Muscle of back (tissue), 13 donors: ENCODE measurements at places on chromosomes 7 and 10.

DNA sequence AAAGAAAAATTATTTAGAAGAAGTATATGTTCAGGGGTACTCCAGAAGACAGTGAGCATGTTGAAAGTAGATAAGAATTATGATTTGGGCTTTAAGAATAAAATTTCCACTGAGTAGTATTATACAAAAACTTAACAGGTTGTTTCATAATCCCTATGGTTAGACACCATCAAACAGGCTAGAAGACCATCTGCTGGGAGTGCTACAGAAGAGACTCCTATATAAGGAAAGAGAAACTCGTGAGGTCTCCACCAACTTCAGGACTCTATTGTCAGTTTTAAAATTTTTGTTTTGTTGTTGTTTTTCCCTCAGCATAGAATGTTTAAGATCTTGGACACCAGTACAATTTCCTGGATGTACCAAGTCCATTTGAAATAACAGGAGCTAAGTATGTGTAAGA lies 13.1 kb downstream of the DNAJC1 start:
- no peak for DNase-seq

DNA sequence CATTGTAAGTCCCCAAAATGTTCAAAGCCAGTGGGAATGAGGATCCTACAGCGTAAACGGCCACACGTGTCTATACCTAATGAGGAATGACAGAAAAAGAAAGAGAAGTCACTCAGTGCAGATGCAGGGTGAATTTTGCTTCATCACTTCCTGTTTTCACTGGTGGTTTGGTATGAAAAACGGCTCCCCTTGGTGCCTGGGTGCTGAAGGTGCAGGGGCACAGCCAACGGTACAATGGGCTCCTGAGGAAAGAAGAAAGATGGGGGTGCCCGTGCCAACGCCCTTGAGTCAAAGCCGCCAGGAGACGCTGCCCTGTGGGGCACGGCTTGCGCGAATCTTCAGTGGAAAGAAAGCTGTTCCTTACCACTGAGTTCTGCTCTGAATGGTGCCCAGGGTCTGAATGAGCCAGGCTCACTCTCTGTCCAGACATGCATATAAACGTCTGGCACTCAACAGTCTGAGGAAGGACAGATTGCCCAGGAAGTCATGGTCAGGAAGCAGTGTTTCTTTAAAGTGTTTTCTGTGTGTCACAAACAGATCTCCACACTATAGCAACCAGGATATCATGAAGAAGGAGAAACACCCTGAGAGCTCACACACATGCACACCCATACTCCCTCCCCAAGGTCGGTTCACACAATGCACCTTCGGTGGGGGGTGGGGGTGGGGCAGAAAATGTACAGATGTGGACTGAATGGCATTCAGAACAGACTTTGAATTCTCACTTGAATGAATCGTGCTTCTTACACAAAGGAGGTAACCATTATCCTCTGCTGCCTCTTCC lies 105.8 kb downstream of the ELMO1 start:
- no peak for DNase-seq

DNA sequence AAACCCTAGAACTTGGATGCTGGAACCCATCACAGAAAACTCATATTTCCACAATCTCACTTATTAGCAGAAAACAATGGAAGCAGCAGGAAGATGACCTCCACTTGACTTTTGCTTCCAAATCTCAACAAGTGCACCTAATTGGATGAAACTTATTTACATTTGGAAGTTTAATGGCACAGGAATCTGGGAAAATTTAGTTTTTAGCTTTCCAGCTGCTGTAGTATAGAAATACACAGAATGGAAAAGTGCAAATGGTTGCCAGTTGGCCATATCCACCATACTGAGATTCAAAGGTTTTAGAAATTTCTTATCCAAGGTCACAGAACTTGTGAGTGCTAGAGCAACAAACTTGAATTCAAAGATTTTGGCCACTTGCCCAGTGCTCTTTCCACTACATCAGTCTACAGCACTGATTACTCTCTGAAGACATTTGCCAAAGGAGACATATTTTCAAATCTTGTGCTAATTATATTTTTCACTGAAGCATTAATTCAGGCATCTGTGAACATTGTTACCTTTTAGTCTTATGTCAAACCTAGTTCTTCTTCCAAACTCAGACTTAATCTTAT lies 9.3 kb upstream of the AHR start:
- DNase-seq: peak; percentile 82

GRCh38 chr10:110802551-110803238 lies 69.0 kb upstream of the PDCD4 start:
- no peak for DNase-seq

GRCh38 chr10:73905256-73906020 lies 5.5 kb upstream of the PLAU start:
- DNase-seq: no peak

- no peak for DNase-seq
These were observed 1085.3 kb downstream of the KCNMA1 start for GRCh38 chr10:76552091-76552873.

GRCh38 chr10:124537891-124538290 lies 76.3 kb downstream of the LHPP start:
- no peak for DNase-seq

- no peak for DNase-seq
These were observed 109.5 kb upstream of the HABP2 start for GRCh38 chr10:113443141-113443925.

- no peak for DNase-seq
These were observed 611.5 kb upstream of the DPP6 start for GRCh38 chr7:153440715-153441114.

DNA sequence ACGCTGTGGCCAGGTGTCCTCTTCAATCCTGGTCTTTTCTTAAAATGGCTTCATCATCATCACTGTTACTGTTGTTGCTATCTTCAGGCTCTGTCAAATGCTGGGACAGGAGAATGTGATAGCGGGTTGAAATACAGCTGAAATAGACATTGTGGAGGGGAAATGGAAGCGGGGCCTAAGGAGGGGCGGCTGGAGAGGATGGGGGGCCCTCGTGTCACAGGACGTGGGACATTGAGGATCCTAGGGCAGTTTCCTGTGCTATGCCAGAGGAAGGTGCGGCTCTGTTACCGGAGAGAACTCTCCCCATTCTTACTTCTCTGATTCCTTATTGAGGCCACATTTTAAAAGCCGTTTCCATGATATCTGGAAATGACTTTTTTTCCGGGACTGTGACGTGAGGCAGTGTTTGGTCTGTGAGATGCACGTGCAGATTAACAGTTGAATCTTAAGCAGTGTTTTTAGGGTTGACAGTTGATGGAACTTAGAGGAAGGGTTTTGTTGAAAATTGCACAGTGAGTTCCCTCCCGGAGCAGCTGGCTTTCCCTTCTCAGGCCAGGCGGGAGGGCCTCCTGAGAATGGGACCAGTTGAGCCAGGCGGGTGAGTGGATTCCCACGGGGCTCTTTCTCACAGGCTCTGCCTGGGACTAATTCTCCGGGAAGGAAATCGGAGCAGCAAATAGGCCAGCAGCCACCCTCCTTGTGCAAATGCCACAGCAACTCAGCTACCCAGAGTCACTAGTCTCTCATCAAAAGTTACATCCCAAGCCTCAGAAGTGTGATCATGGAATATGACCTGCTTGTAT lies 125.2 kb downstream of the TACC2 start:
- DNase-seq: peak; percentile 42

GRCh38 chr10:72053690-72054089 lies 34.7 kb downstream of the SPOCK2 start:
- DNase-seq: no peak

DNA sequence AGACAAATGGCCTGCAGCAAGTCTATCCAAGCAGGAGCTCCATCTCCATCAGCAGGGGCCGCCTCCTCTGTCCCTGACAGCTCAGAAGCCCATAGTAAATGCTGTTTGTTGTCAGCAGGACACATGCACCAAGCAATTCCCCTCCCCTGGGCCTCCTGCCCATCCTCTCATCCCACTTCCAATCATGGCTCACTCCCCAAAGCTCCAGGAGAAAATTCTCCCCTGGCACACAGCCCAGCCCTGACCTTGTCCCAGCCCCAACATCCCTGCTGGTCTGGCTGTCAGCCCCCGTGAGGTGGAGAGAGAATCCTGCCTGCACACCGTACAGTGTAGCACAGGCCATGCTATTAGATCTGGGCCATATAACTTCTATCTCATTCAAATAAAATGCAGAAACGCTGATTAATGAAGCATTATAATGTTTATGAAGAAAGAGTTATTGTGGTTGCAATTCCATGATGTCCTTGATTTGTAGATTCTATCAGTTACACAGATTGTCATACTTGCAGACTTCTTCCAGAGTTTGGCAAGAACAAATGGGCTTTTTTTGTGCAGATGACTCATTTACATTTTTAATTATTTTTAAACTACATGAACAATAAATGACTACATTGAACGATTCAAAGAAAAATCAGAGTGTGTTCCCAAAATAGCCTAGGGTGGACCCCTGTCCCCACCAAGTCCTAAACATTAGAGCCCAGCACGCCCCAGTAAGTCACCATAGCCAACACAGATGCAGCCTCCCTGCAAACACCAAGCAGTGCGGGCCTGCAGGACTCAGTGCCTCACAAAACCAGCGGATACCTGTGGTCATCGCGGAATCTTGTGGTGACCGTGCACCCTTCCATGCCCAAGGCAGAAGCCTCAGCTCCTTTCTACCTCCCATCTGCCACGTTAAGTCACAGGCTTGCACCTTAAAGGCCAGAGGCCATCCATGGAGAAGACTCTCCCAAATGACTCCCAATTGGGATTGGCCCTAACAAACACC lies 70.1 kb downstream of the COBL start:
- peak; percentile 59 for DNase-seq

- no peak for DNase-seq
These were observed 266.3 kb downstream of the AHR start for GRCh38 chr7:17564678-17565212.

GRCh38 chr7:12322284-12322902 lies 81.3 kb downstream of the VWDE start:
- DNase-seq: peak; percentile 7

DNA sequence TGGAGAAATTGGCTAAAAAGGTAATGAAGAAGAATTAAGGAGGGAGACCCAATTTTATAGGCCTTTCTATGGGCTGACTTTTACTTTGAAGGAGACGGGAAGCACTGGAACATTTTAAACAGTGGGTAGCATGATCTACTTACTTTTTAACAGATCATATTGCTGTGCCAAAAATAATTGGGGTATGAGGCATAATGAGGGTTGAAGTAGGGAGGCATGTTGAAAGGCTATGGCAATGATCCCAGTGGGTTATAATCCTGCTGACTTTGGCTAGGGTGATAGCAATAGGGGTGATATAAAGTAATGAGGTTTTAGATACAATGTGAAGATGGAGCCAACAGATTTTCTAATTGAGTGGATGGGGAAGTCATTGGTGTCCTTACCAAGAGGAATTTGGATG lies 73.2 kb downstream of the GPR37 start:
- DNase-seq: no peak

DNA sequence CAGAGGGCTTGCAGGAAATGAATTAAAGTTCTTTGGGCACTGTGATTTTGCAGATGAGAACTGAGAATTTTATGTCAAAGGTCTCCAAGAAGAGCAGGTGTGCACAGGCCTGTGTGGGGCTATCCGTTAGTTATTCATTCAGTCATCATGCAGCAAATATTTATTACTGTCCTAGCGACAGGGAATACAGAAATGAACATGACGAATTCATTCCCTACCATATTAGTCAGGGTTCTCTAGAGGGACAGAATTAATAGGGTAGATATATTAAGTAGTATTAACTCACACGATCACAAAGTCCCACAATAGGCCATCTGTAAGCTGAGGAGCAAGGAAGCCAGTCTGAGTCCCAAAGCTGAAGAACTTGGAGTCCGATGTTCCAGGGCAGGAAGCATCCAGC lies 2.9 kb upstream of the MMP21 start:
- DNase-seq: no peak

DNA sequence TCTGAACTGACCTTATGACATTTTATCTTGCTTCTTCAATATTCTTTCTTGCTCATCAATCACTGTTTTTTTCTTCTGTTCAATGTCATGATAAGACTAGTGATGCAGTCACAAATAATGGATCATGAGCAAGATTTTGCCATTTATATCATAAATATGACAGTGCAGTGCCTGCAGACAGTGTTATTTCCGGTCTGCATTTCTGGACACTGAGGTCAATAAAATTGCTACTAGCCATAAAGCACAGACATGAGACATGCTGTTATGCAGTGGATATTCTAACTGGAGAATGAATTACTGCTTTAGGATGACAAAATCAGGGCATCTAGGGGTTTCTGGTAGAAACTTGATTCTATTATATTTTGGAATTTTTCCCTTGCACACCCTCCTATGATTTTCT lies 1509.7 kb upstream of the LRRTM3 start:
- DNase-seq: no peak

GRCh38 chr10:91694170-91694794 lies 61.4 kb upstream of the PPP1R3C start:
- no peak for DNase-seq

DNA sequence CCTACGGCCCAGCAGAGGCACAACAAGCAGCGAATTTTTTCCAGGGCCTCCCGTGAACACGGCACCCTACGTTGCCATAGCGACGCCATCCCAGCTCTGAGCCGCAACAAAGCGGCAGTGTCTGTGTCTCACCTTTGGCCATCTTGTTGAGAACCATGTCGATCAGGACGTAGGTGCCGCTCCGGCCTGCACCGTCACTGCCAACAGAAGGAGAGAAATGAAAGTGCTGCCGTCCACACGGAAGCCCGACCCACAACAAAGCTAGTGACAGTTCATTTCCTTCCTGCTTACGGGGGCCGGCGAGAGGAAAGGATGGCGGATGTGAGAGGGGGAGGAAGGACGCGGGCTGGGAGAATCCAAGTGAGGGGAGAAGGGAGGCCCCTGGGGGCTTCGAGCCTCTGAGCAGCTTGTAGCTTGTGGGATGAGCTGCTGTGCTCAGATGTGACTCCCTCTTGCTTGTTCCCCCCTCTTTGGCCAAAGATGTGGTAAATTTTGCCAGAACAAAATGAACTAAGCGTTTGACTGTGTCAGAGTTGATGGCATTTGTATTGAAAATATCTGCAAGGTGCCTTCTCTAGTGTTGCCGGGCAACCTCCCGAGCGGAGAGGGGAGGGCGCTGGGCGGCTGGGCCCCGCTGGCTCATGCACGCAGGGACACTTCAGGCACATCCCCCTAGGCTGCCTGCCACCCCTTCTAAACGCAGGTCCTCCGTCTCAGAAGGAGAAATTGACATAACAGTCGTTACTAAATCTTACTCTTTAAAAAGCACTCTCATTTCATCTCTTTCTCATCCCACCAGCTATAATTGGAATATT lies 232.2 kb downstream of the DNAJB6 start:
- DNase-seq: peak; percentile 88
